Liver (tissue), 10 donors: ENCODE measurements at places on chromosomes 3 and 15. TPM values are rescaled to one million over a fixed set of nuclear protein-coding genes. Genes with fewer than 3 reads are reported as not detected.

Gene IMPDH2
- polyA plus RNA-seq = 45.8 TPM

Gene OR5K2
- polyA plus RNA-seq = not detected

Gene IL20RB
- 0.53 TPM for polyA plus RNA-seq

Gene GOLGA8M
- 1.0 TPM for polyA plus RNA-seq

Gene PRRT3
- 0.22 TPM for polyA plus RNA-seq

Gene SCAMP5
- 7.5 TPM for polyA plus RNA-seq

Gene CLRN1
- polyA plus RNA-seq = not detected

Gene ARHGAP31
- polyA plus RNA-seq = 0.99 TPM

Gene ABHD6
- polyA plus RNA-seq = 40.1 TPM
